Stimulated activated CD4-positive, alpha-beta T cell treated with anti-CD3 and anti-CD28 coated beads, Interleukin-15, amount 100 ng/mL, for 1 hour (primary cell): ENCODE measurements at places on chromosomes 6 and 20.

DNA sequence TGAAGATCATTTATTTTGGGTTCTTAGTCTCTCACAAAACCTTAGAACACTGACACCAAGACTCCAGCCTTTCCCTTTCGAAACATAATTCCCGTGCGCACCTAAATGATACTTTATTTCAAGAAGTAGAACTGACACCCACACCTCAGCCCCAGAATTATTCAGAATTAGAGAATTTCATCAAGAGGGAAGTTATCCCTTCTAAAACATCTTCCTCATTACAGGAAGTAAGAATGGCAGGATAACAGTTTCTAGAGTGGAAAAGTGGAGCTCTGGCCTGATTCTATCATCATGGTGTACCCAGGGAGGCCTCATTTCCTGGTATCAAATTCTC lies 1.4 kb upstream of the SRXN1 start:
- no peak for DNase-seq

DNA sequence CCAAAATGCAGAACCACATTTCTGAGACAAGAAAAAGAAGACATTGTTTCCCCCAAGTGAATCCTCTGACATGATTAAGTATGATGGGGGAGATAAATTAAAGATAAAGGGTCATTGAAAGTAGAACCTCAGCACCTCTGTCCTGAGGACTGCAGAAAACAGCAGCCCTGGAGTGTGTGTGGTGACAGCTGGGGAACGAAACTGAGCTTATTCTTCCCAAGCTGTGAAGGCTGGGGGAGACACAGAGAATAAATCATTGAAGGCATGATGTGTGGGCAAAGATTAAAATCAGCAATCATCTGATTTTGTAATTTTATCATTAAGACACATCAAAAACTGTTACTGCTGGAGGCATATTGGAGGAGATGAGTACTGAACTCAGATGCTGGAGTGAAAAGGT lies 67.5 kb upstream of the GPR6 start:
- DNase-seq: no peak

GRCh38 chr6:64041373-64041772 lies 405.8 kb downstream of the PHF3 start:
- DNase-seq: no peak

GRCh38 chr6:36997811-36998722 lies 7.4 kb upstream of the FGD2 start:
- DNase-seq: no peak

DNA sequence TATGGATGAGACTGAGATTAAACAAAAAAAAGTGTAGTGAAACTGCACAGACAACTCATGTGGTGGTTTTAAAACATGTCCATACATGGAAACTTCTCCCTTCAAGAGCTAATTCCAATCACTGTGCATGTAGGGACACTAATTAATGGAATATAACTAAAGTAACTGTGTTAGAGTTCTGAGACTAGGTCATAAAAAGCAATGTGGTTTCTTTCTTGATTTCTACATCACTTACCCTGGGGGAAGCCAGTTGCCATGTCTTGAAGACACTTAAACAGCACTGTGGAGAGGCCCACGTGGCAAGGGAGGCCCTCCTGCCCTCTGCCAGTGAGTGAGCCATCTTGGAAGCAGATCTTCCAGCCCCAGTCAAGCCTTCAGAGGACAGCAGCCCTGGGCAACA lies 118.2 kb upstream of the DST start:
- no peak for DNase-seq

GRCh38 chr20:33526769-33527168 lies 36.9 kb downstream of the CBFA2T2 start:
- DNase-seq: no peak

DNA sequence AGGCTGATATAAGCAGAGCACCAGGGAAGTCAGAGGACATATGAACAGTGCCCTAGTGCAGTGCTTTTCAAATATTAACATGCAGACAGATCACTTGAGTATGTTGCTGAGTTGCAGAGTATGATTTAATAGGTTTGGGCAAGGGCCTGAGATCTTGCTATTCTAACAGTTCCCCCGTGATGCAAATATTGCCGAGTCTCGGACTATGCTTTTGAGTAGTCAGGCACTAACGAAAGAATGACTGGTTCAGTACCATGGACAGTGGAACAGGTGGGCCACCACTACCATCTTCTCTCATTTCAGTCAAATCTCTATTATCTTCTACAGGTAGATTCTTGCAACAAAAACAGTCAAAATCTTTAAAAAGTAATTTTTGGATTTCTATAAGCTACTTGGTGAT lies 3.7 kb upstream of the TMEM200A start:
- no peak for DNase-seq

DNA sequence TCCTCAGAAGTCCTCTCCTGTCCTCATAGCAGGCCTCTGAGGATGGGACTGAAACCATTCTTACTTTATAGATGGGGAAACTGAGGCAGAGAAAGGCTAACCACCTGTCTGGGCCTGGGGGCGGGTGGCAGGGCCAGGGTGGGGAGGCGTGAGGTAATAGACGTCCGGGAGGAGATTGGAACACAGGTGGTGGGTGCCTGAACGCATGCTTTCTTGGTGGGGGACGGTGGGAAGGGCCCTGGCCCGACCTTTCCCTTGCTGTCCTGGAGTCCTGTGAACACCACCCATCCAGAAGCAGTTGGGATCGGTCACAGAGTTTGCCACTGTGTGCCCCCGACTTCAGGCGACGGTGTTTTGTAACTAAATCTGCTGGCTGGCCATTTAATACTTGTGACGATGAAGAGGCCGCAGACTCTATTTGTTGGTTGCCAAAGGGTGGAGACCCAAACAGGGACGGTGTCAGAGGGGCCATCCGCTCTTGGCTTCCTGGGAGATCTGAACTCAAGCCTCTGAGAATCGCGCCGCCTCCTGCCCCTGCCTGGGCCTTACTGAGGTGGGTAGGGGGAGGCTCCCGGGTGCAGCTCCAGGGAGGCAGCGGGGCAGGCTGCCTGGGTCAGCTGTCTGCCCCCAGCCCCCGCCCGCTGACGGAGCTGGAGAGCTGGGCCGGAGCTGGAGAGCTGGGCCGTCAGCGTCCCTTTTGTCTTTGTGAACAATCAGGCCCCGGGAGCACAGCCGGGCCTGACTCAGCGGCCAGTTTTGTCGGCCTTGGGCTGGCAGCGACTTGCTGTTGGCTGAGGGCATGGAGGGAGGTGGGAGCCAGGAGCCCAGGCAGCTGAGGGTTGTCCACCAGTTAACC lies 4.1 kb downstream of the RBM38 start:
- no peak for DNase-seq
